Progenitor cell of endocrine pancreas (in vitro differentiated cells): ENCODE measurements at places on chromosomes 3 and 15.

- H3K4me3 ChIP-seq: no peak overlapping the region
- no peak overlapping the region for H3K27ac ChIP-seq
- H3K27me3 ChIP-seq: no peaks in the 10 kb centered on the region
- peaks cover 35% of the 10 kb centered on the region for H3K36me3 ChIP-seq
- no peak for DNase-seq
- H3K4me1 ChIP-seq: peaks cover 13% of the 10 kb centered on the region
Observed at GRCh38 chr3:23961066-23961465, 16.0 kb downstream of the NR1D2 start.

DNA sequence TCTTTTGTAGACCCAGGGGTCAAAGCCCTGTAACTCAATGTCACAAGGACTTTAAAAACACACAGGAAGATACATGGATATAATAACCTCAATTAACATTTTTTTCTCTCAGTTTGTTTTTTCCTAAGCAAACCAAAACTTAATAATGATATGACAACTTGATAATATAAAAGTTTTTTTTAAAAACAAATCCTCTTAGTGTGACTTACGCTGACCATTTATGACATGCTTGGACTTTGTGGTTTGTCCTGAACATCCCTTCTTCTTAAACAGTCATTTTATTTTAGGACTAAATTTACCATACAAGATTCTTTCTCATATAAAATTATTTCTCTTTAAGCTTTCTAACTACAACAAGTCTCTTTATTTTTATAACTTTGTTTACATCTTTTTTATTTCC lies 25.4 kb upstream of the FAM3D start:
- H3K4me3 ChIP-seq: no peak overlapping the region
- no peak for DNase-seq
- no peaks in the 10 kb centered on the region for H3K27me3 ChIP-seq
- no peaks in the 10 kb centered on the region for H3K36me3 ChIP-seq

- no peaks in the 10 kb centered on the region for H3K36me3 ChIP-seq
- DNase-seq: no peak
- no peaks in the 10 kb centered on the region for H3K4me1 ChIP-seq
- no peaks in the 10 kb centered on the region for H3K27me3 ChIP-seq
Observed at GRCh38 chr15:50066666-50067065, 52.4 kb downstream of the ATP8B4 start.

DNA sequence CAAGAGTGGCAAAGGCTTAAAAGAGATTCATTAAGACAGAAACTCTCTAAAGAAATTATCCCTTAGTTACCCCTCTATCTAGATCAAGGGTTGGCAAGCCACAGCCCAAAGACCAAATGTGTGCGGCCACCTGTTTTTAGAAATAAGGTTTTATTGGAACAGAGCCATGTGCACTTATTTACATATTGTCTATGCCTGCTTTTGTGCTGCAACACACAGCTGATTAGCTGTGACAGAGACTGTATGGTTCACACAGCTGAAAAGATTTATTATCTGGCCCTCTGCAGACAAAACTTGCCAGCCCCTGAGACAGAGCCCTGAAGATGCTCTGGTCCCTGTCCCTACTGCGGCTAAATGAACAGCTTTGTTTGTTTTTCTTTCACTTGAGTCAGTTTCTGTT lies 88.1 kb downstream of the ADAMTS9 start:
- H3K4me1 ChIP-seq: peaks cover 6% of the 10 kb centered on the region
- H3K27ac ChIP-seq: no peak overlapping the region
- peaks cover 53% of the 10 kb centered on the region for H3K36me3 ChIP-seq
- no peak for DNase-seq
